ENCODE measurements at places on chromosomes 2 and 18.

- no peak for DNase-seq
Observed at GRCh38 chr2:216714376-216714775, 19.0 kb upstream of the IGFBP5 start.

- DNase-seq: no peak
Observed at GRCh38 chr2:111624411-111625156, 259.4 kb downstream of the ANAPC1 start.

- no peak for DNase-seq
Observed at GRCh38 chr18:74500372-74500771, 4.2 kb downstream of the CNDP2 start.

DNA sequence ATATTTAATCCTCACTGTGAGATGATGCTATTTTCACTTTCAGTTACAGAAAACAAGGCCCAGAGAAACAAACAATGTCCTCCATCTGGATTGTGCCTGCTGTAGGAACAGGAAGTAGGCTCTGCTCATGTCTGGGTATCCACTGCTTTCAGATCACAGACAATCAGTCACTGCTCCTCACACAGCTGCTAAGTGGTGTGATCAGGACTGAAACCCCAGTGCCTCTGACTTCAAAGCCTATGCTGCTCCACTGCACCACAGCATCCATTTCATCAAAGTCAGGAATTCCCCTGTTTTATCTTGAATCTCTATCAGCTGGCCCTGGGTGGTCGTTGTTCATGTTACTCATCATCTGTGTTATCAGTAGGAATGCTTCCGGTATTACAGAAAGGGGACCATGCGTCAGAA, 303.8 kb upstream of the TRIB2 start:
- DNase-seq: no peak

Measured in stimulated activated CD4-positive, alpha-beta T cell treated with anti-CD3 and anti-CD28 coated beads, TNF-alpha, amount 100 ng/mL, for 1 hour (primary cell).